ENCODE measurements at places on chromosomes 16 and 17. TPM values are rescaled to one million over a fixed set of nuclear protein-coding genes. Genes with fewer than 3 reads are reported as not detected.

- DNase-seq, result no peak
- H3K4me1 ChIP-seq, result no peaks in the 10 kb centered on the region
- H3K27ac ChIP-seq, result no peak overlapping the region
- no peaks in the 10 kb centered on the region for H3K27me3 ChIP-seq
- H3K4me3 ChIP-seq, result no peak overlapping the region
Observed at GRCh38 chr17:79461041-79461440, 149.8 kb downstream of the RBFOX3 start.

- H3K36me3 ChIP-seq, result peaks cover 11% of the 10 kb centered on the region
- H3K27me3 ChIP-seq, result no peaks in the 10 kb centered on the region
- peaks cover 13% of the 10 kb centered on the region for H3K4me1 ChIP-seq
- H3K4me3 ChIP-seq, result no peak overlapping the region
Observed at GRCh38 chr16:46822270-46822669, 8.7 kb downstream of the C16orf87 start.

- DNase-seq, result peak; percentile 86
- H3K27me3 ChIP-seq, result no peaks in the 10 kb centered on the region
- peaks cover 23% of the 10 kb centered on the region for H3K36me3 ChIP-seq
- peak overlapping the region; percentile 30 for H3K4me3 ChIP-seq
- peaks cover 38% of the 10 kb centered on the region for H3K4me1 ChIP-seq
Observed at GRCh38 chr17:49696233-49696761, 11.5 kb downstream of the SLC35B1 start.

DNA sequence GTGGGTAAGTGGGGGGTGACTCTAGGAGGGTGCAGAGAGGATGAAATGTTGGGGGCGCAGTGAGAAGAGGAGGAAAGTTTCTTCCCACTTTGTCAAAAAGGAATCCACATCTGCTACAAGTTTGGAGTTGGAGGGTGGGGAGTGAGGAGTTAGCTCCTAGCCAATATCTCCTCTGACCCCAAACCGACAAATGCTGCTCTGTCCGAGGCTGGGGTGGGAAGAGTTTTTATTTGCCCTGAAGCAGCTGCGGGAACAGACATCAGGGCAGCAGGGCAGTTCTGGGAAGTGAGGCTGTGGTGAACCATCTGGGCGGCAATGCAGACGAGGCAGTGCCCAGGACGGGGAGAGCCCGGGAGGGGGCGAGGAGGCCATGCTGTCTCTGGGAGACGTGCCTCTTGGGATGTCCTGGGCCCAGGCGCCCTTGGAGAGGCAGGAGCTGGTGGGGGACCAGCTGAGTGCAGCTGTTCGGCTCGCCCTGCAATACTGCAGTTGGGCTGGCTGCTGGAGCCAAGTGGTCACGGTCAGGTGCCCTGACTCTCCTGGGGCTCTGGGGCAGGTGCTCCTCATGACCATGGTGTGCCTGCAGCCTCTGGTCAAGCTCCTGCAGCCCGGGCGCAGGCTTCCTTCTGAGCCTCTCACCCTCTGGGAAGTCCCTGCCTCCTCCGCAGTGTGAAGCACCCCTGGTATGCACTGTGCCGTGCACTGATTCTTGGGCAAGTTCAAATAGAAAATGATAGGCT lies 6.4 kb upstream of the SOCS3 start:
- no peak overlapping the region for H3K4me3 ChIP-seq
- peaks cover 13% of the 10 kb centered on the region for H3K4me1 ChIP-seq
- no peak overlapping the region for H3K27ac ChIP-seq
- DNase-seq, result no peak
- H3K27me3 ChIP-seq, result peaks cover 24% of the 10 kb centered on the region

WWOX gene
- total RNA-seq, result 34.4 TPM

- H3K27ac ChIP-seq, result no peak overlapping the region
- no peaks in the 10 kb centered on the region for H3K27me3 ChIP-seq
- H3K36me3 ChIP-seq, result no peaks in the 10 kb centered on the region
- DNase-seq, result no peak
Observed at GRCh38 chr16:75697571-75697970, 3.7 kb downstream of the DUXB start.

DNA sequence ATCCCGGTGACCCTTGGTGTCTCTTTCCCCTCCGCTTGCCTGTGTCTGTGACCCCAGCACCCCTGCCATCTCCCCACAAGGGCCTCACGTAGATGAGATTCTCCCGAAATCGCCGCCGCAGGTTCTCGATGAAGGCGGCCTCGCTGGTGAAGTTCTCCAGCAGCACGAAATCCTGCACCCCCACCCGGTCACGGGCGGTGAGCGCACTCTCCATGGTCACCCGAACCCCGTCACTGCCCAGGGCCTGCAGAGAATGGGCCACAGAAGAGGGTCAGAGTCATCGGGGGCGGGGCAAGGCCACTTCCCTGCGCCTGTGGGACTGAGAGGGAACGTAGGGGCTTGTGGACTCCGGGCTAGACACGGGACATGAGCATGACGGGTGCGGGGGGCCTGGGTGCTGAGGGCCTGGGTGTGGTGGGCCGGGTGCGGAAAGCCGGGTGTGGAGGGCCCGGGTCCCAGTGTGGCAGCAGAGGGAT lies 8.4 kb downstream of the MYO1C start:
- H3K36me3 ChIP-seq, result peaks cover 5% of the 10 kb centered on the region
- DNase-seq, result no peak
- H3K27me3 ChIP-seq, result no peaks in the 10 kb centered on the region
- H3K4me1 ChIP-seq, result peaks cover 24% of the 10 kb centered on the region
- H3K27ac ChIP-seq, result no peak overlapping the region

CLEC18A gene
- total RNA-seq, result 0.63 TPM

DNA sequence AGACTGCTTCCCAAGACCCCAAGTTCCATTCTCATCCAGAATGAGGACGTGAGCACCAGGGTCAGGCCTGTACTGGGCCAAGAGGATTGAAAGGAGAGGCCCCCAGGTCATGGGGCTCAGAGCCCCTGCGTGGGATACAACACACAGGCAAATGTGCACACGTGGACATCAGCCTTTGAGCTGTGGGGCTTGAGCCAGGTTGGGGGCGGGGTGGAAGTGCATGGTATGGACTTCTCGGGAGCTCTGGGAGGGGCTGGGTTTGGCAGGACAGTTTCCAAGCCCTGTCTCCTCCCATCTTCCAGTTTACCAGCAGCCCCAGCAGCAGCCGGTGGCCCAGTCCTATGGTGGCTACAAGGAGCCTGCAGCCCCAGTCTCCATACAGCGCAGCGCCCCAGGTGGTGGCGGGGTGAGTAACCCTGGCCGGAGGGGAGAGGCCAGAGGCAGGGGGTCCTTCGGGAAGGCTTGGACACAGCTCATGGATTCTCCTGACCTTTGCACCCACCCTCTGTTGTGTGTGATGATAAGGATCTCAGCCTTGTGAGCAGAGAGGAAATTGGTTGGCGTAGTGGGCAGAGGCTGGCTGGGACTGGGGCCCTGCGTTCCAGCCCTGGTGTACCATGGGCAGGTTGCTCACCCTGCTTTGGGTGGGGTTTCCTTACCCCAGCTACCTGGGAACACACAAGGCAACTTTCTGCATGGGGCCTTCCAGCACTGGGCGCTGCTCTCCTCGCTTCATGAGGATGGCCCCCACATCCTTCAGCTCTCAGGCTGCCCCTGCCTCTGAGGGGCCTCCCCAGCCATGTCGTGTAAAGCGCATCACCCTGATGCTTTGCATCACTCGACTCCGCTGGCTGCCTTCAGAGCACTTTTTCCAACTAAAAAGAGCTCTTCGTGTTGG lies 10.4 kb upstream of the LASP1NB start:
- DNase-seq, result no peak
- H3K27me3 ChIP-seq, result no peaks in the 10 kb centered on the region
- H3K4me1 ChIP-seq, result peaks cover 36% of the 10 kb centered on the region
- H3K36me3 ChIP-seq, result peaks cover 60% of the 10 kb centered on the region
- peak overlapping the region; percentile 33 for H3K27ac ChIP-seq

GRCh38 chr16:10300905-10301304 lies 85.0 kb upstream of the ATF7IP2 start:
- no peaks in the 10 kb centered on the region for H3K4me1 ChIP-seq
- no peaks in the 10 kb centered on the region for H3K27me3 ChIP-seq
- no peak overlapping the region for H3K4me3 ChIP-seq
- no peak for DNase-seq

- DNase-seq, result no peak
- no peak overlapping the region for H3K27ac ChIP-seq
- no peaks in the 10 kb centered on the region for H3K36me3 ChIP-seq
- no peaks in the 10 kb centered on the region for H3K27me3 ChIP-seq
- H3K4me1 ChIP-seq, result peaks cover 29% of the 10 kb centered on the region
Observed at GRCh38 chr16:12087901-12088421, 111.4 kb downstream of the SNX29 start.

NLRC3 gene
- total RNA-seq, result 92.6 TPM

DNA sequence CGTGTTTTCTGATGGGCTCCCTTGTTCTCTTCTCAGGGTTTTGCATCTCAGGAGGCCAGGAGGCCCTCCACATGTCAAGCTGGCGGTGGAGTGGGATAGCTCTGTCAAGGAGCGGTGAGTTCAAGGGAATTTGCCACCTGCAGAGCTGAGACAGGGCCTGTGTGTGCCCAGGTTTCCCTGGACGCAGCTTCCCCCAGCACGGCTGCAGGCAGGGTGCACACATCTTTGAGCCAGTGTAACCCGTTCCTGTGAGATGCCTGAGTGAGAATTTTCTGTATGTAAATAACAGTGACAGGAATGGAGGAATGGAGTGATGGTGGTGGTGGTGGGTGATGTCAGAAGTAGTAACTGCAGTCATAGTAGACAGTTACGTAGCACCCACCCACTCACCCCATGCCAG lies 54.8 kb downstream of the USP43 start:
- no peak overlapping the region for H3K27ac ChIP-seq
- H3K27me3 ChIP-seq, result peaks cover 3% of the 10 kb centered on the region
- no peak for DNase-seq
- H3K4me3 ChIP-seq, result no peak overlapping the region

MMP2 gene
- total RNA-seq, result not detected

DNA sequence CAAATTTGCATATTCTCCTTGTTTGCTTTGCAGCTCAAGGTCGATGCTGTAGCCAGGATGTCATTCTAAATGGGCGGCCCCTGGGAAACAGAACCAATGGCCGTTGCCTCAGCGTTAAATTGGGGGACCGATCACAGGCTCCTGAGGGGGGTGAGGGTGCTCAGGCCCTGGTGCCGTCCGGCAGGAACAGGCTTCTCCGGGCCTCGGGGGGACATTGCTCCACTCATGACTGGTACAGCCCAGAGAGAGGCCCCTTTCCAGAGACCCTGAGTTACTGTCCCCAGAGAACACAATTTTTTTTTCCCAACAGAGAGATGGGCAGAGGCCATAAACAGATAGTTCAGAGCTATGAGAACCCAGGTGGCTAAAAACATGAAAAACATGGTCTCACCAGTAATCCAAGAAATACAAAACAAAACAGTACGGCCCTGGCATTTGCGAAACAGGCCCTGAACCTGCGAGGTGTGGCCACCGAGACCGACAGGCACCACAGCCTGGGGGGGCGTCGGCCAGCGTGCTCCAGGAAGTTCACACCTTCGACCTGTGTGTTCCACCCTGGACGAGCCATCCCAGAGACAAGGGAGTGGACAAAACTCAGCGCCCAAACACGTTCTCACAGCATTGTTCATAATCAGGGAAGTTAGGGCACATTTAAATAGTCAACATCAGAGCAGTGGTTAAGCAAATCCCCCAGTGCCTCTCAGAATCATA lies 82.8 kb downstream of the METRNL start:
- no peak overlapping the region for H3K27ac ChIP-seq
- no peaks in the 10 kb centered on the region for H3K4me1 ChIP-seq
- peaks cover 2% of the 10 kb centered on the region for H3K36me3 ChIP-seq
- DNase-seq, result no peak

DNA sequence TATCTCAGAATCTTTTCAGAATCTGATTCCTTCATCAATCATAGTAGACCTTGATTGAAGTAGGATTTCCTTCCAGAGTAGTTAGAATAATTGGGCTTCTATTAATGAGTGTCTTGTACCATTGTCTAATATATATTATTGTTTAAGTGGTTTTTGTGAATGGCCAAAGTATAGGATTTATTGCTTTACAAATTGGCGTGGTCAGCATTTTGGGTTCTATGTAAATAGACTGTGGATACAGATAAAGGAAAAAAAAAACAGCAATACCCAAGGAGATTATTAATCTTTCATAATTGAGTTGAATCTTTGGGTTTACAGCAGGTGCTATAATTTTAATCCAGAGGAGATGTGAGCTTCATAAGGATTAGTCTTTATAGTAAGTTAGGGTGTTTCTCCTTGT lies 64.3 kb downstream of the AP2B1 start:
- no peak overlapping the region for H3K27ac ChIP-seq
- DNase-seq, result no peak
- peaks cover 28% of the 10 kb centered on the region for H3K36me3 ChIP-seq
- H3K4me1 ChIP-seq, result no peaks in the 10 kb centered on the region

CA7 gene
- total RNA-seq, result not detected

- H3K36me3 ChIP-seq, result peaks cover 22% of the 10 kb centered on the region
- no peak for DNase-seq
- peak overlapping the region; percentile 90 for H3K27ac ChIP-seq
- H3K27me3 ChIP-seq, result no peaks in the 10 kb centered on the region
Observed at GRCh38 chr17:7476494-7476893, 2.9 kb downstream of the ZBTB4 start.

GRCh38 chr16:63361032-63361624 lies 1324.9 kb upstream of the CDH8 start:
- DNase-seq, result no peak
- H3K36me3 ChIP-seq, result no peaks in the 10 kb centered on the region
- no peak overlapping the region for H3K27ac ChIP-seq
- no peak overlapping the region for H3K4me3 ChIP-seq

GRCh38 chr16:87459833-87460232 lies 33.0 kb downstream of the ZCCHC14 start:
- H3K27me3 ChIP-seq, result peaks cover 4% of the 10 kb centered on the region
- no peak for DNase-seq
- H3K4me3 ChIP-seq, result no peak overlapping the region
- no peaks in the 10 kb centered on the region for H3K36me3 ChIP-seq

DNA sequence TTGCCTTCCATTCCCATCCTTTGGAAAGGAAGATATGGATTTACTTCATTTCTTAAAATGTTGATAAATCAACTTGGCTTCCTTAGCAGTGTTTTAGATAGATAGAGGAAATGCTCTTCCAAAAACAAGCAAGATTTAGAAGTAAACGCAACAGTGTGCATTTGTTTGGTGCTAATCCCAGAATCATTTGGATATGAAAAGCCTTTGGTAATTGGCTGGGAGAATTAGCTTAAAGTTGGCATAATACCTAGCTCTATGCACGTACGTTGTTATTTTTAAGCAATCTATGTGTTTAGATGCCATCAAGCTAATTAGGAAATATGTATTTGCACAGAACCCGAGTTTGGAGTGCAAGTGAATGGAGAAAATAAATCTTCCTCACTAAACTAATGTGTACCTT lies 415.3 kb downstream of the GRIN2A start:
- H3K4me1 ChIP-seq, result no peaks in the 10 kb centered on the region
- H3K27me3 ChIP-seq, result no peaks in the 10 kb centered on the region
- DNase-seq, result no peak
- H3K4me3 ChIP-seq, result no peak overlapping the region
- H3K27ac ChIP-seq, result no peak overlapping the region

- H3K27ac ChIP-seq, result no peak overlapping the region
- H3K4me1 ChIP-seq, result peaks cover 19% of the 10 kb centered on the region
- no peaks in the 10 kb centered on the region for H3K36me3 ChIP-seq
- no peak overlapping the region for H3K4me3 ChIP-seq
Observed at GRCh38 chr17:37779554-37779953, 34.7 kb upstream of the HNF1B start.

GRCh38 chr16:47037396-47037745 lies 63.9 kb upstream of the DNAJA2 start:
- H3K4me1 ChIP-seq, result peaks cover 2% of the 10 kb centered on the region
- no peak overlapping the region for H3K27ac ChIP-seq
- peak; percentile 43 for DNase-seq
- peaks cover 12% of the 10 kb centered on the region for H3K27me3 ChIP-seq

Data from activated CD8-positive, alpha-beta T cell treated with anti-CD3 and anti-CD28 coated beads, Interleukin-2, amount 10 ng/mL, durations not matched to agents 7 days and 5 days (primary cell).